ENCODE measurements at places on chromosomes 7 and 10. TPM values are rescaled to one million over a fixed set of nuclear protein-coding genes. Genes with fewer than 3 reads are reported as not detected.
A peak's percentile ranks its signal among the peaks of the same experiment; 100 is the strongest.

- no peaks in the 10 kb centered on the region for H3K36me3 ChIP-seq
- no peaks in the 10 kb centered on the region for H3K4me1 ChIP-seq
- no peak overlapping the region for H3K4me3 ChIP-seq
- no peak overlapping the region for H3K27ac ChIP-seq
- H3K27me3 ChIP-seq = peaks cover 38% of the 10 kb centered on the region
- peak; percentile 51 for DNase-seq
These were observed 33.1 kb upstream of the NEUROD6 start for GRCh38 chr7:31373337-31374289.

DNA sequence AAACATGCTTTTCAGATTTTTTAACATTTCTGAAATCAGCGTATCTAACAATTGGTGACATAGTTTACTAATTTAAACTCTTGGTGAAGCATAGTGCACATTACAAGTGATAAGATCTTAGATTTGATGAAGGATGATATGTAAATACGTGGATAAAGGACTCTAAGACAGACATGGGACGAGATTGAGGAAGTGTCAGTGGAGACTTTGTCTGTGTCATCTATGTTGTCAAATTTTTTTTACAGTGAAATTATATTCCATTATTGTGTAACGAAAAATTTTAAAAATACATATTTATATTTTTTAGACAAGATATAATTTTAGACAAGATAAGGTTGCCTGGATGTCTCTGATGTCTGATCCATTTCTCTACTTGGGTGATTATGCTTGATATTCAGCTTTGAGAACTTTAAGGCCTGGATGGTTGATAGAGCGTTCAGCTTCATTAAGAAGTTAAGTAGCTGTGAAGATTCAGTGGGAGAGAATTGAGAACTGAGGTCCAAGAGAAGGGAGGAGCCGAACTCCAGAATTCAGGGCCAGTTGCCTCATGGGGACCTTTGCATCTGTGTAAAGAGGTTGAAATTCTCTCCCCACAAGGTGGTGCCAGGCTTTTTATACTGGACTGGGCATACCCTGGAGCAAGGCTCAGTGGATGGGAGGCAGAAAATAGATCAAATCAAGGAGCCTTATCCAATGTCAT, 62.7 kb downstream of the KAT6B start:
- H3K27me3 ChIP-seq = no peaks in the 10 kb centered on the region
- H3K4me3 ChIP-seq = no peak overlapping the region
- H3K27ac ChIP-seq = no peak overlapping the region
- peak; percentile 3 for DNase-seq

- no peaks in the 10 kb centered on the region for H3K36me3 ChIP-seq
- H3K4me1 ChIP-seq = no peaks in the 10 kb centered on the region
- H3K27ac ChIP-seq = no peak overlapping the region
- DNase-seq = no peak
These were observed 266.3 kb downstream of the AHR start for GRCh38 chr7:17564678-17565212.

GRCh38 chr10:88048312-88048711, 184.9 kb downstream of the PTEN start:
- no peaks in the 10 kb centered on the region for H3K27me3 ChIP-seq
- H3K36me3 ChIP-seq = no peaks in the 10 kb centered on the region
- no peak overlapping the region for H3K27ac ChIP-seq
- no peaks in the 10 kb centered on the region for H3K4me1 ChIP-seq
- no peak overlapping the region for H3K4me3 ChIP-seq

DNA sequence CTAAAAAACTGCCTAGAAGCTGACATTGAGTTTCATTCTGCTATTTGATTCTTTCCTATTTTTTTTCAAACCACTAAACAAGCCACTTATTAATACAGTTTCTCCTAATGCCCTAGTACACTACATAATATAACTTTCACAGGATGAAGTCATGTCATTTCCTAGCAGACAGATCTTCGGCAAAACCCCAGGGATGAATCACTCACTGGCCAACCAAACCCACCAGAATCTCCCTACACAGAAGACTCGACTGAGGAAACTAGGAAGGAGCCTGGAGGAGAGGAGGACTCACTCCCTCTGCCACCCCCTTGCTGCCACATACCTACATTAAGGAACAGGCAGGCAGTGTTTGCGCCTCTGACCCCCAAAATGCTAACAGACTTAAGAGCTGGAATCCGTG, 33.4 kb downstream of the XPNPEP1 start:
- DNase-seq = no peak
- no peak overlapping the region for H3K27ac ChIP-seq
- peaks cover 25% of the 10 kb centered on the region for H3K36me3 ChIP-seq
- H3K4me1 ChIP-seq = peaks cover under 1% of the 10 kb centered on the region

- no peak overlapping the region for H3K4me3 ChIP-seq
- no peak for DNase-seq
- no peaks in the 10 kb centered on the region for H3K36me3 ChIP-seq
- no peak overlapping the region for H3K27ac ChIP-seq
- H3K4me1 ChIP-seq = no peaks in the 10 kb centered on the region
These were observed 104.5 kb upstream of the KDM7A start for GRCh38 chr7:140281255-140281654.

DNA sequence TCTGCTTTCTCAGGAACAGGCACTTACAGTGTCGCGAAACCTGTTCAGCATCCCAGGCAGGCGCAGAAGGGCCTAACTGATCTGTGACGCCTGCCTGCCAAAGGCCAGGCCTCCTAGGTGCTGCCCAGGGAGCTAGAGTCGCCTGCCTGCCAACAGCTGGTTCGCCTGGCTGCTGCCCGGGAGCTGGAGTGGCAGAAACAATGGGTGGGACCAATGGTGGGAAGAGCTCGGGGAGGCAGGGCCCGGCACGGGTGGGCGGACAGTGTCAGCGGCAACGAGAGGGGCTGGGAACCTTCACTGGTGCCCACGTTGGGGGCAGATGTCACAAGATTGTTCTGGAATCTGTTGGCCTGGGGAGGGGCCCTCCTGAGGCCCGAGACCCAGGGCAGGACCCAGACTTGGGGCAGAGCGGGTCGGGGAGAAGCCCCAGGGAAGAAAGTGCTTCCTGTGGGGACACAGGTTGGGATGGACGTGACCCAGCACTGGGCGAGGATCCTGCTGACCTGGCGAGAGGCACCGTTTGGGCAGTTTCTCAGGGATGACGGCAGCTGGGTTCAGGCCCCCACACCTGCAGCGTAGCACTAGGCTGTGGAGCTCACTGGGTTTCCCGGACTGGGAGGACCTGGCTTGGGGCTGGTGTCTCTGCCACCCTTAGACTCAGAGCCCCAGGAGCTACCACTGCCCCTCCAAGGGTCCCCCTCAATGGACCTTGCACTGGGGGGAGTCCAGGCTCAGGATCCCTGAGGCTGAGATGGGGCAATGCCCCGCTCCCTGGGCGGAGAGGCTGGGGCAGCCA, 181.8 kb downstream of the ELFN1 start:
- H3K4me1 ChIP-seq = no peaks in the 10 kb centered on the region
- H3K27ac ChIP-seq = no peak overlapping the region
- no peak overlapping the region for H3K4me3 ChIP-seq
- no peak for DNase-seq

GRCh38 chr7:138738551-138739335, 37.6 kb upstream of the SVOPL start:
- H3K27me3 ChIP-seq = no peaks in the 10 kb centered on the region
- peak; percentile 78 for DNase-seq
- no peak overlapping the region for H3K4me3 ChIP-seq
- no peaks in the 10 kb centered on the region for H3K36me3 ChIP-seq

GRCh38 chr7:123738356-123738755, 10.4 kb downstream of the WASL start:
- no peak overlapping the region for H3K4me3 ChIP-seq
- H3K4me1 ChIP-seq = no peaks in the 10 kb centered on the region
- H3K36me3 ChIP-seq = no peaks in the 10 kb centered on the region
- H3K27ac ChIP-seq = no peak overlapping the region

- H3K4me3 ChIP-seq = peak overlapping the region; percentile 51
- peaks cover 13% of the 10 kb centered on the region for H3K4me1 ChIP-seq
- H3K36me3 ChIP-seq = no peaks in the 10 kb centered on the region
- DNase-seq = no peak
- no peaks in the 10 kb centered on the region for H3K27me3 ChIP-seq
These were observed 10.9 kb upstream of the SP8 start for GRCh38 chr7:20797462-20798080.

DNA sequence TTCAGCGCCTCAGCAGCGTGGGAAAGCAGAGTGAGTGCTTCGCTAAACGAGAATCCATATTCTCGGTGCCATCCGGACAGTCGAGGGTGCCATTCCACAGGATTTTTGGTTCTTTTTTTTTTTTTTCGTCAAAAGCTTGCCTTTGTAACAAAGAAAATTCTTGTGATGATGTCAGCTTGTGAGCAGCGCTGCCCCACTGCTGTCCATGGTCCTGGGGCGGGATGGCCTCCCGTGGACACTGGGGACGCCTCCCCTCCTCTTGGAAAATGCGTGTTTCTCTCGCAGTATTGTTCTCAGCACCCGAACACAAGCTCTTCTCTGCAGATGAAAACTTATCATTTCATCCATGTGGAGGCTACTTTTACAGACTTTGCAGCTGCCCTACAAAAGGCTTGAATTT, 477.4 kb downstream of the TCERG1L start:
- DNase-seq = no peak
- H3K36me3 ChIP-seq = no peaks in the 10 kb centered on the region
- no peaks in the 10 kb centered on the region for H3K27me3 ChIP-seq

- no peaks in the 10 kb centered on the region for H3K4me1 ChIP-seq
- DNase-seq = no peak
- no peaks in the 10 kb centered on the region for H3K27me3 ChIP-seq
- H3K27ac ChIP-seq = no peak overlapping the region
These were observed 32.7 kb downstream of the TSPAN15 start for GRCh38 chr10:69483963-69484362.

GRCh38 chr7:40544871-40545303, 410.1 kb downstream of the SUGCT start:
- H3K27ac ChIP-seq = no peak overlapping the region
- no peaks in the 10 kb centered on the region for H3K4me1 ChIP-seq
- DNase-seq = no peak
- 0 out of 2 replicates have a peak, but pooled peaks cover 4% of the 10 kb centered on the region for H3K27me3 ChIP-seq
- H3K36me3 ChIP-seq = no peaks in the 10 kb centered on the region

DNA sequence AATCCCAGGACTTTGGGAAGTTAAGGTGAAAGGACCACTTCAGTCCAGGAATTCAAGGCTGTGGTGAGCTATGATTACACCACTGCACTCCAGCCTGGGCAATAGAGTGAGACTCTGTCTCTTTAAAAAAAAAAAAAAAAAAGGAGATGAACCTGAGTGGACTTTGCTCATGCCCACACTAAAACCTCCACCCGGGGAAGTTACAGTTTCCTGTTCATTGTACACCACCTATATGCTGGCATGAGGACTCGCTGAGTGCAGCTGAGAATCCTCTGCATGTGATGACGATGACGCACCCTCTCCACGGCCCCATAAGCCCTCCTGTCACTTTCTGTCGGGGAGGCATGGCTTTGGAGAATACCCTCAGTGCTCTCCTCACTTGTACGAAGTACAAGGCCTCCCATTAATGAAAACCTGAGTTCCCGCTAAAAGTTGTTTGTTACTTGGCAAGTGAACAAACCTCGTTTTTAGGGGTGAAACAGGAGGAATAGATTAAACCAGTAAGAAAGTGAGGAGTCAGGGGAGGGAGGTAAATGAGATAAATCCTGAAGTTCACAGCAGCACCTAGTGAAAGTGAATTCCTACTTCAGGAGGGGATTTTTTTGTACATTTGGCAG, 15.9 kb downstream of the TMEM176B start:
- peaks cover 23% of the 10 kb centered on the region for H3K27me3 ChIP-seq
- no peak overlapping the region for H3K27ac ChIP-seq
- H3K4me3 ChIP-seq = no peak overlapping the region

DNA sequence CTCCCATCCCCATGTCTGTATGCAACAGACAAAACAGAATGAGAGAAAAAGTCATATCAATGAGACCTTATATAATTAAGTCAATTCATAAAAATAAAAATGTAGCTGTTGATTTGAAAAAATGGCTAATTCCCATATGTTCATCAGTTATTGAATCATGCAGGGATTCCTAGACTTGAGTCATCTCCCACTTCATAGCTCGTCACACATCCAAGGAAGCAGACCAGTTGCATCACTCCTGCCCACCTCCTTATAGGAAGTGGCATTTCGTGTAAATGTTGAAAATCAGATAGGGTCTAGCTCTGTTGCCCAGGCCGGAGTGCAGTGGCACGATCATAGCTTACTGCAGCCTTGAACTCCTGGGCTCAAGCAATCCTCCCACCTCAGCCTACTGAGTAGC, 56.1 kb upstream of the SH2B2 start:
- H3K4me3 ChIP-seq = no peak overlapping the region
- peaks cover 8% of the 10 kb centered on the region for H3K4me1 ChIP-seq
- H3K36me3 ChIP-seq = no peaks in the 10 kb centered on the region
- H3K27me3 ChIP-seq = no peaks in the 10 kb centered on the region
- no peak overlapping the region for H3K27ac ChIP-seq
- no peak for DNase-seq

GRCh38 chr7:151704960-151705635, 171.8 kb downstream of the PRKAG2 start:
- no peaks in the 10 kb centered on the region for H3K36me3 ChIP-seq
- H3K4me3 ChIP-seq = peak overlapping the region; percentile 33
- DNase-seq = no peak

GRCh38 chr7:134327896-134328295, 11.2 kb upstream of the SLC35B4 start:
- H3K4me1 ChIP-seq = no peaks in the 10 kb centered on the region
- no peaks in the 10 kb centered on the region for H3K36me3 ChIP-seq
- H3K4me3 ChIP-seq = no peak overlapping the region
- DNase-seq = peak; percentile 75

- no peak for DNase-seq
- no peak overlapping the region for H3K4me3 ChIP-seq
- no peaks in the 10 kb centered on the region for H3K27me3 ChIP-seq
- no peak overlapping the region for H3K27ac ChIP-seq
- H3K4me1 ChIP-seq = no peaks in the 10 kb centered on the region
- no peaks in the 10 kb centered on the region for H3K36me3 ChIP-seq
These were observed 19.4 kb upstream of the EPHB6 start for GRCh38 chr7:142835487-142835886.

DNA sequence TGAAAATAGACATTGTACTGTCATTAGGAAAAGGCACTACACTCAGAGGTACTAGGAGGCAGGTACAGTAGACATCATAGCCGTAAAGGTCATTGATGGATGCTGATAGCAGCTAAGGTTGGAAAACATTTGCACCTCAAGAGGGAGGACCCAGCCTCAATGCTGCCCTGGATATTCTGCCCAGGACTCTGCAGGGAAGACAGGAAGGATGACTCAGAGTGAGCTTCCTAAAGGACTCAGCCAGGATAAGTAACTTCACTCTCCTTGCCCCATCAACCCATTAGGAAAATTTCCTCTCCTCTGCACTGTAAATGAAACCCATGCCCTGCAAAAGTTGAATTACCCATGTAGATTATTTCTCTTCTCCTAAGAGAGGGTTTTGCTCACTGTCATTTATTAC, 617.9 kb upstream of the MKI67 start:
- H3K4me1 ChIP-seq = no peaks in the 10 kb centered on the region
- DNase-seq = no peak
- no peak overlapping the region for H3K27ac ChIP-seq
- no peaks in the 10 kb centered on the region for H3K36me3 ChIP-seq
- no peak overlapping the region for H3K4me3 ChIP-seq

Gene CLDN4
- 234 TPM for total RNA-seq

Gene OIT3
- not detected for total RNA-seq

Gene NSUN5
- 70.4 TPM for total RNA-seq

Gene EBLN1
- not detected for total RNA-seq

Gene PPP1R17
- not detected for total RNA-seq

Gene ITIH2
- total RNA-seq = 0.57 TPM

Gene MAT1A
- total RNA-seq = 1.6 TPM

Gene ANK3
- total RNA-seq = 15.3 TPM

Gene AKR1C8
- total RNA-seq = not detected

Gene NKX2-3
- total RNA-seq = not detected

Gene PPP1R3C
- total RNA-seq = 0.20 TPM

Gene EPDR1
- total RNA-seq = 8.0 TPM

Gene ARMC3
- 2.6 TPM for total RNA-seq

Gene NPFFR1
- 0.02 TPM for total RNA-seq

Gene PRSS37
- not detected for total RNA-seq

Data from HCT116 (cell line).